ENCODE measurements at places on chromosomes 11 and 22.
A peak's percentile ranks its signal among the peaks of the same experiment; 100 is the strongest.

- DNase-seq = no peak
Observed at GRCh38 chr11:89500336-89500735, 9.2 kb upstream of the NOX4 start.

GRCh38 chr11:128970598-128971190, 28.0 kb upstream of the TP53AIP1 start:
- DNase-seq = no peak

GRCh38 chr11:68387840-68388239, 72.7 kb upstream of the PPP6R3 start:
- DNase-seq = no peak

- no peak for DNase-seq
Observed at GRCh38 chr11:110076371-110076965, 16.7 kb upstream of the ZC3H12C start.

DNA sequence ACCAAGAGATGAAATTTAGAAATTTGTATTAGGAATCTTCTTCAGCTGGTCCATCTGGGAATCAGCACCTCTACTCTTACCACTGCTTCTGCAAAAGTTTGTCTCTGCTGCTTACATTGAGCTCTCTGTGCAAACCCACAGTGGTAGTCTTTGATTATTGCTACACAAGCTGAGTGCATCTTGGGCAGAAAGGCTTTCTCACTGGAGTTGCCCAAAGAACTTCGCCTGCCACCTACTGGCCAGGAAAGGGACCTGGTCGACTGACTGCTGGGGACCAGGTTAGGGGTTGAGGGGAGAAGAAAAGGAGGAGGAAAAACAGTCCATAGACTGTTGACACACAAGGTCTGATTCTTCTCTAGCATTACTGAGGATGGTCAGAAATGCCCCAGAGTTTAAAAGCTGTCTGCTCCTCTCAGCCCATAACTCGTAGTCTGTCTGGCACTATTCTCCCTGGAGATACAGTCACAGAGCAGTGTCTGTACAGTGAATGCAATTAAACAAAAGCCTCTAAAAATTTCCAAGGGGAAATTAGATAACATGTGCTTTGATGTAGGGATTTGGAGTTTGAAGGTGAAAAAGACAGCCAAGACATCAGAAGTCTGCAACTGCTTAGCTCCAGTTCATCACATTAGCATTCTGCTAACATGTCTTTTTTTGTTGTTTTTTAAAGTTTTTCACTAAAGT, 215.0 kb upstream of the CTSC start:
- DNase-seq = peak; percentile 45

DNA sequence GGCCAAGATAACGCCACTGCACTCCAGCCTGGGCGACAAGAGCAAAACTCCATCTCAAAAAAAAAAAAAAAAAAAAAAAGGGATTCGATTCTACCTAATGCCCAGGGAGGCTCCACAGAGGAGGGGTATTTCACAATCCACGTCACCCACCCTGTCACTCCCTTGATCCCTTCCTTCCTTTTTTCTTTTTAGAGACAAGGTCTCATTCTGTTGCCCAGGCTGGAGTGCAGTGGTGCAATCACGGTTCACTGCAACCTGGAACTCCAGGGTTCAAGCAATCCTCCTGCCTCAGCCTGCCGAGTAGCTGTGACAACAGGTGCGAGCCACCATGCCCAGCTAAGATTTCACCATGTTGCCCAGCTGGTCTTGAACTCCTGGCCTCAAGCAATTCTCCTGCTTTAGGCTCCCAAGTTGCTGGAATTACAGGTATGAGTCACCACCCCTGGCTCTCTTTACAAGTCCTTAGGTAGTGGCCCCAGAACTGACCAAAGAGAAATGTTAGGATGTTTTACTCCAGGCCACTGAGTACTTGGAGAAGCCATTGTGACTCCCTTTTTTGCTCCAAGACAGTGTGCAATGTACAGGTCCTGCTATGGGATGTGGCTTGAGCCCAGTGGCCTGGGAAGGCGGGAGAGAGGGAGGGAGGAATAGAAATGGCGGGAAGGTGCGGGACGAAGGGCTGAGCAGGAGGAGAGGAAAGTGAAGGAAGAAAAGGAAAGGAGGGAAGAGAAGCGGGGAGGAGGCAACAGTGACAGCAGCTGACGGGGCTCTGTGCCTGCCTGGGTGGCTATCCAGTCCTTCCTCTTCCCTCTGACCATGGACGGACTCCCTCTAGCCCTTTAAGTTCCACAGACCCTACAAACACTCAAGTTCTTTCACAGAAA, 11.8 kb upstream of the FXYD2 start:
- no peak for DNase-seq

- no peak for DNase-seq
Observed at GRCh38 chr22:41899992-41900651, 14.8 kb downstream of the SHISA8 start.

GRCh38 chr22:29427176-29427760, 11.1 kb upstream of the RFPL1 start:
- DNase-seq = no peak

- DNase-seq = no peak
Observed at GRCh38 chr11:44456544-44457300, 108.7 kb upstream of the CD82 start.

GRCh38 chr22:39956932-39957664, 3.1 kb upstream of the TMA7B start:
- no peak for DNase-seq

GRCh38 chr11:46336563-46337180, 10.6 kb upstream of the DGKZ start:
- DNase-seq = no peak

- no peak for DNase-seq
Observed at GRCh38 chr11:88623531-88623930, 286.0 kb upstream of the CTSC start.

GRCh38 chr11:95485115-95485900, 254.3 kb upstream of the SESN3 start:
- no peak for DNase-seq

GRCh38 chr11:70530010-70530409, 131.7 kb downstream of the CTTN start:
- no peak for DNase-seq

DNA sequence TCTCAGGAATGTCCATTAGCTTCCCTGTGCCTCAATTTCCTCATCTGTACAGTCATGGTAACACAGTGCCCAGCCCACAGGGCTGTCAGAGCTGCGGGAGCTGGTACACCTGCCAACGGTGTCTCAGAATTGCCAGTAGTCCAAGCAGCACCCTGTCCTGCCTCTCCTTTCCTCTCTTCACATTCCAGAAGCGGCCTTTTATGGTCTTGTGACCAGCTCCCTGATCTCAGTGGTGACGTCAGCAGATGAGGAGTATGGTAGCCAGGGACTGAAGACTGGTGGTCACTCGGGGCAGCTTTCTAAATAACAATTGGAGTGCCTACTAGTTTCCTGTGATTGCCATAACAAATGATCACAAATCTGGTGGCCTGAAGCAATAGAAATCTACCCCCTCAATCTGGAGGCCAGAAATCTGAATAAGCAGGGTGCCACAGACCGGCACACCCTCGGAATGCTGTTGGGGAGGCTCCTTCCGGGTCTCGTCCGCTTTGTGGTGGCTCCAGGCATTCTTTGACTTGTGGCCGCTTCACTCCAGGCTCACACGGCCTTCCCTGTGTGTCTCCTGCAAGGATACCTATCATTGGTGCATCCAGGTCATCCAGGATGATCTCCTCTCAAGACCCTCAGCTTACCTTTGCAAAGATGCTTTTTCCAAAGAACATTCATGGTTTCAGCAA, 2.1 kb downstream of the FADD start:
- no peak for DNase-seq

GRCh38 chr22:43226377-43227238, 39.7 kb upstream of the TTLL12 start:
- DNase-seq = no peak

DNA sequence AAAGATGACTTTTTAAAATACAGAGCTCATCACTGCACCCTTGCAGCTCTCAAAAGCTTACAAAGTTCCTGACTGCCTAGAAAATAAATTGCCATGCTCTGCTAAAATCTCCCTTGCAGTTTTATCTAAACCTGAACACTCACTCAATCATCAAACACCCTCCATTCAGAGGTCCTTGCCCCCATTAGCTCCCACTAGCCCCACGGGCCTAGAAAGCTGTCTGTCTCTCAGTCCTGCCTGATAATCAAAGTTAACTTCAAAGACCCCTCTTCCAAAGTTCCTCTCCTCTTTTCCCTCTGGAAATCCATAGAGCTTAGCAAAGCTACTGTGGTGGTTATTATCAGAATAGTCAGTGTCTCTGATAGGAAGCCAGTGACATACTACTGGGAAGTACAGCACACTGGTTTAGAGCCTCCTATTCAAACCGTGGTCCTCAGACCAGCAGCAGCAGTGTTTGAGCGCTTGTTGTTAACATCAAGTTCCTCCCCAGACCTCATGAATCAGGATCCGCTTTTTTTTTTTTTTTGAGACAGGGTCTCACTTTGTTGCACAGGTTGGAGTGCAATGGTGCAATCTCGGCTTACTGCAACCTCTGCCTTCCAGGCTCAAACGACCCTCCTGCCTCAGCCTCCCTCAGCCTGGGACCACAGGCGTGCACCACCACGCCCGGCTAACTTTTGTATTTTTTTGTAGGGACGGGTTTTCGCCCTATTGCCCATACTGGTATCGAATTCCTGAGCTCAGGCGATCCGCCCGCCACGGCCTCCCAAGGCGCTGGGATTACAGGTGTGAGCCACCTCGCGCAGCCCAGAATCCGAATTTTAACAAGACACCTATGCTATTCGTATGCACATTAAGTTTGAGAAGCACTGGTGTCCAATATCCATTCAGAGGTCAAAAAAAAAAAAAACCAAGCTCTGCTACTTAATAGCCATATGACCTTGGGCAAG, 1.2 kb downstream of the NDUFC2 start:
- no peak for DNase-seq

- no peak for DNase-seq
Observed at GRCh38 chr11:128691802-128692752, 1.8 kb upstream of the FLI1 start.

GRCh38 chr22:46003271-46004091, 26.5 kb upstream of the WNT7B start:
- DNase-seq = no peak

DNA sequence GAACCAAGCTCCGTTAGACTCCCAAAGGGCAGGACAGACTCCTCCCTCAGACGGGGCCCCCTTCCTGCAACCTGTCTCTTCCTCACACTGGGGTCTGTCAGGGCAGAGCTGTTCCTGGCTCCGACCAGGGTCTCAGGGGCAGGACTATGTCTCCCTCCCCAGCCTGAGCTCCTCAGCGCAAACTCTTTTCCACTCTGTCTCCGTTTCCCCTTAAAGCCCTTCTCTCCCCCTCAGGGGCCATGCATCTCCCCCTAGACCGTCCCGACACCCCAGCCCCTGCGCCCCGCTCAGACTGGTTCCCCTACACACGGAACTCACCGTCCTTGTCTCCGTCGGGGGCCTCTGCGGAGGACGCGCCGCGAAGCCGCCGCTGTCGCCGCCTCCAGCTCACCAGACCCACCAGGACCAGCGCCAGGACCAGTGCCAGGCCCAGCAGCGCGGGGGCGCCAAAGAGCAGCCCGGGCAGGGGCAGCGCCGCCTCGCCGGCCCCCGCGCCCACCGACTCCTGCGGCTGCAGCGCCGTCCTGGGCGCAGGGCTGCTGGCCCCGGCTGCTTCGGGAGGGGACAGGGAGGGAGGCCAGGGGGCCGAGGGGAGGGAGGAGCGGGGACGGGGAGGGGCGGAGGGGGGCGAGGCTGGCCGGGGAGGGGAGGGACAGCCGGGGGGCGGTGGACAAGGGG, 684 bp downstream of the TNFRSF13C start:
- peak; percentile 82 for DNase-seq

DNA sequence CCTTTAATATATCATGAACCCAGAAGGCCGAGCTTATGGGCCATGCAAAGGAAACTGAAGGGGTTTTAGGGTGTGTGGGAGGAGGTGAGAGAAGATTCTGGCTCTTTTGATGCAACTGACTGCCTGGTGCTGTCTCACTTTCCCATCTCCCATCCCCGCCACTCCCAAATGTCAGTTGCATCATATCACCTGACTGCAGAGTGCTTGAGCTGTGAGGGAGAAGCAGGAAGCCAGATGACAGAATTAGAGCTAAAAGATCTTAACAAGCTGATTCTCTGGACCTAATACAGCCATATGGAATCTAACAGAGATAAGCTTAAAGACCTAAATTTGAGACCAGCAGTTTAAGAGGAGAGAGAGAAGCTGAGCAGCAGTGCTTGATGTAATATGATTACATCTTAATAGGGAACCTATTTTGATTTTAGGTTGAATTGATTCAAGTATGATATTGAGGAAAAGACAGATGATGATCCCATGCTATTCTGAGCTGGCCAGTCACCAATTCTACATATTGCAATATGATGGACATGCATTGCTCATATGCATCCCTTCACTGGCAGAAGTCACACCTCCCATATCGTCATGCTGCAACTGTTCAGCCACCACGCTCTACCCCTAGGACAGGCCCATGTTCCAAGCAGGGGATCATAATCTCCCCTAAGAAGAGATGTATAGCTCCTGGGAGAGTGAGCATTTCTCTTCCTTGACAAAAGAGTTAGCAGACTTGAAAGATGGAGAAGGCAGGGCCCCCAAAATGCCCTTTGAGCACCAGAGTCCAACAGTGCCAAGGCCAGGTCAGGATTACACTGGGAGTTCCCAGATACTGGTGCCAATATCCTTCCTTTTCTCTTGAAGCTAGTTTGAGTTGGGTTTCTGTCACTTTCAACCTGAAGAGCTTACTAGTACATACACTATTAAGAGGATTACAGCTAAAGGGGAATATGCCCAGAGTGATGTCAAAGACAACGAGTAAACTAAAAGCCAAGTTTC, 44.9 kb downstream of the PLEKHA7 start:
- DNase-seq = no peak

GRCh38 chr22:44437216-44438055, 60.6 kb downstream of the RTL6 start:
- DNase-seq = no peak

- DNase-seq = no peak
Observed at GRCh38 chr11:63951779-63952536, 13.2 kb downstream of the NAA40 start.

DNA sequence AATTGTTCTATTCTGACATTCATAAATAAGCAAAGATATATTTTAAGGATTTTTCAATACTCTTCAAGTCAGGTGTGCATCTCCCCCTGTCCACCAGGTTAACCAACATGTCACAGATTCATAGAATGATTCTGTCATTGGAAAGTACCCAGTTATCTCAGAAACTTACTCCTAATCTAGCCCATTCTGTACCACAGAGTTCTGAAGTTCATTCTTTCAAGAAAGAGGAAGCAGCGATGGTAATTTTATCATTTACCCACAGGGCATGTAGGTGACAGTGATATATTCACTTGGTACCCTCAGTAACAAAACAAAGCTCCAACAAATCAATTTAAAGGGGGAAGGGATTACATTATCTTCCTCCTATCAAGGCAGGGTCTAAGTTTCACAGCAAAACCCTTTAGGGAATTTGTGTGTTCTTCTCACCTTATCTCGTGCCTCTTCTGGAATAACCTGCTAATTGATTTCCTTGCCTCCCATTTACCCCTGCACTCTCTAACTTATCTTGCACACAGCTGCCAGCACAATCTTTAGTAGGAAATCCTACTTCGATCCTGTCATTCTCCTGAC, 19.0 kb upstream of the MPPED2 start:
- DNase-seq = no peak
